ENCODE measurements at places on chromosomes 12 and 14.

DNA sequence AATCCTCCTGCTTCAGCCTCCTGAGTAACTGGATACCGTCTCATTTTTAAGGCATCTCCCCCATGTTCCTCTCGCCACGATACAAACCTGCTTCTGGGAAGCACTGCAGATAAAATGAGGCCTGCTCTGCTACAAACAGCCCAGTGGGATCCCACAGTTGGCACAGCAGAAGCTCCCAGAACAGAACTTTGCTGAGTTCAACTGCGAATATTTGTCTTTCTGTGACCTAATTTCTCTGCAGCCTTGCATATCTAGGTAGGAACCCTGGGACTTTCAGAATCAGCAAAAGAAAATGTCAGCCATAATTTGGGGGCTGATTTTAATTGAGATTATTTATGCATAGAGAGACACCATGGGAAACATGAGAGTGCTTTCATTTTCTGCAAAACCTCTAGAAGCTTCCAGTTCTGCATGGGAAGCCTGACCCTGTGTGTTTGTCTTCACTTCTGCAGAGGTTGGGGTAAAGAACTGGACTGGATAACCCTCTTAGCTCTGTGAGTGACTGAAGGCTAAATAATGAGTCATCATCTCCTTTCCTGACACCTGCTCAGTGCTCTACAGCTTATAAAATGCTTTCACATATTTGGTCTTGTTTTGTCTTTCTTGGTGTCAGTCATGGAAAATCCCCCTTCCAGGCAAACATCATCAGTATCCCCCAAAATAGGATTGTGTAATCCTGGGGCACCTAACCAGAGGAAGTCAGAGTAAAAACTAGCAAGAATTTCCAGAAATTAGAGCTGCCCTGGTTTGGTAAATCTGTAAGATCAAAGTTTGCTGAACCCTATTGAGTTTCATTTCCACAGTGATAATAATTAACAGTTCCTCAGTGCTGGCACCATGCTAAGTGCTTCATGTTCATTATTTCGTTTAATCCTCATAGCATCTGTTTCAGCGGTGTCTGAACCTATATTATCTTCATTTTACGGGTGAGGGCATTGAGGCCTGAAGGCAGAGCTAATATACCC is 185.8 kb downstream of the SLC15A4 start:
- DNase-seq, result no peak

- no peak for DNase-seq
Measured at GRCh38 chr12:93223440-93224426, 154.0 kb upstream of the NUDT4 start.

GRCh38 chr12:67693894-67694293 is 45.3 kb downstream of the DYRK2 start:
- no peak for DNase-seq

DNA sequence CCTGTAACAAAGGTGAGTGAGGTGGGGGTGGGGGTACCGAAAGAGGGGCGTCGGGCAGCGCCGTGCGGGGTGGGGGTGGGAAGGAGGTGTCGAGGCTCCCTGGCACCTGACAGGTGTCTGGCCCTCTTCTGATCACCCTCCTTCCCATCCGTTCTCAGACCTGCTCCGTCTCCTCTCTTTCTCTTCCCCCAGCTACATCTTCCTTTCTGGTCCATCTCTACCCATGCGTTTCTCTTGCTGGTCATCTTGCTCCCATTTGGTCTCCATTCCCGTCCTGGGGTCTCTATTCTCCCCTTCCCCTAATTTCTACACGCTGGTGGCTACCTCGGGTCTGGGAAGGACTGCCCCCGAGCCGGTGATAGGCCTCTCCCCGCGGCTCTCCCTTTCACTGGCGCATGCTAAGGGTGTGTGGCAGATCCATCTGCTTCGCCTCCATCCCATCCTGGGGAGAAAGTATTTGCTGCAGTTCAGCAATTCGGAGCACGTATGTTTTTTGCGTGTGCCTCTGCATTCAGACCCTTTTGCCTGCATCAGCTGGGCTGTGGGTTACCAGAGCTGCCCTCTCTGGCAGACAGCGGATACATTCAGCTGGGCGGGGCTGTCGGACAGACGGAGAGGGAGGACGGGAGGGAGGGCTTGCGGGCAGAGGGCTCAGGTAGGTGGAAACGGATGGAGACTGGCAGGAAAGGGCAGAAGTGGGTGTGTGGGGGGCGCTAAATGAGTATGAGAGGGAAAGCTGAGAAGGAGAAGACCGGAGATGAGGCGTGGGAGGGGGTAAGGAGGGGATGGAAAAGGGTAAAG is 730 bp downstream of the CLSTN3 start:
- DNase-seq, result no peak

GRCh38 chr14:56754921-56755320 is 55.4 kb downstream of the OTX2 start:
- DNase-seq, result no peak

DNA sequence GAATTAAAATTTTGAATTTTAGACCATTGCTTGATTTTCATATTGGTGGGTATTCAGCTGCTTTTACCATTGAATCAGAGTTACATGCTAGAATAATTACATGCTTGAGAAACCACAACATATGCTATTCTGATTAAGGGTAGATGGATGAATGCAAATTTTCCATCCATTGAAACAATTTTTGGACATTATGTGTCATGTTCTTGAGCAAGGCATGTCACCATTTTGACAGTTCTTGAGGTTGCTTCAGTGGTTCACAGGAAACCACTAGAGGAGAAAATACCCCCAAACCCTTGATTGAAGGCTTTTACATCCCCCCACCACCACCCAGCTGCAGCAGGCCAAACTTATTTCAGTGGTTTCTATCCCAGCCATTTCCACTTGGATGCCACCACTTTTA is 13.5 kb downstream of the UBR7 start:
- no peak for DNase-seq

DNA sequence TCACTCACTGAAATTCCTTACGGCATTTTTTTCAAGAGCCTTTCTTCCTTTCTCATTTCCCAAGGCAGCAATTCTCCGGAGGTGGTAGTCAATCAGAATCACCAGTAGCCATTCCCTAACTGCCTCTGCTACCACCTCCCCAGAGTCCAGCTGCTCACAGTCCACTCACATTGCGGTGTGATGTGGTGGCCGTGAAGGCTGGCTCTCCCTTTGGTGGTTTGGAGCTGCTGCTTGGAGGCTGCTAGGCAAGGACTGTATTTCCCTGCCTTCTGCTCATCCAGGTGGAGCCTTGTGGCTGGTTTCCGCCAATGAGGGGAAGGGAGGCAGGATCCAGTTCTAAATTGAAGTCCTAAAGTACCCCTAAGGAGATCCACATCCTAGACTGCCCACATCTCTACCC is 222.0 kb downstream of the ANO2 start:
- no peak for DNase-seq

GRCh38 chr14:69275331-69275730 is 15.4 kb downstream of the GALNT16 start:
- DNase-seq, result no peak

DNA sequence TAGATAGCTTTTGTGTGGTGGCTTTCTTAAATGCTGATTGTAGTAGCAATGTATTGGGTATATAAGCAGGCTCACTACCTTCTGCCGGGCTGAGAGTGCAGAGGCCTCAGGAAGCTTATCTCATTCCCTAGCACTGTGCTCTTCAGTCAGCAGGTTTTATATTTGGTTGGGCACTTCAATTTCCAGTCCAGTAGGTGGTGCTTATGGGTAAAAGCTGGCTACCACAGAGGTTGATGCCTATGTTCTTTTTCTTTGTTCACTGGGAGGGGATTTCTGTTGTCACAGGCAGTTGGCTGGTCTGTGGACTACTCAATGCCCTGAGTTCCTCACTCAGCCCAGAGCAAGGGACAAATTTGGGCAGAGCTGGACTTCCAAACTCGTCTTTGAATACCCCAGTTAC is 43.0 kb upstream of the GLIPR1 start:
- DNase-seq, result no peak

DNA sequence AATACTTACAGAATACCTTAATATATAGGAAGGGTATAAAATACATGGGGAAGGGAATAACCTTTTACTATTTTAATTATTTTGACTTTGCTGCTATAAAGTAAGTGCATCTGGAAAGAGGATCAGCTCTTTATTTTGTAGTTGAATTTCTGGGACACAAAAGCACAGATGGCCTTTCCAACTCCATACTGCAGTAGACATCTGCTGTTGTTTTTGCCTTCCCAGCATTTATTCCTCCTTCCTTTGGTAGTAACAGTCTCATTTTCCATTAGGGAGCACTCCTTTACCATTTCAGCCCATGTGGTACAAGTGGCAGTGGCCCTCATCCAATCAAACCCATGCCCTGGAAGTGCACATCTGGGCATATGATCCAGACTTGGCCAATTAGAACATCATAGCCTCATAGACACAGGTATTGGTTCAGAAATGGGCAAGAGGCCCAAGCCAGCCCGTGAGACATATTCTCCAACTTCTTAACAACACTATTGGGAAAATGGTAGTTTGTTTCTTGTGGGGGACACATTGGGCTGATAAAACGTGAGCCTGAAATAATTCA is 64.8 kb upstream of the YARS2 start:
- no peak for DNase-seq

DNA sequence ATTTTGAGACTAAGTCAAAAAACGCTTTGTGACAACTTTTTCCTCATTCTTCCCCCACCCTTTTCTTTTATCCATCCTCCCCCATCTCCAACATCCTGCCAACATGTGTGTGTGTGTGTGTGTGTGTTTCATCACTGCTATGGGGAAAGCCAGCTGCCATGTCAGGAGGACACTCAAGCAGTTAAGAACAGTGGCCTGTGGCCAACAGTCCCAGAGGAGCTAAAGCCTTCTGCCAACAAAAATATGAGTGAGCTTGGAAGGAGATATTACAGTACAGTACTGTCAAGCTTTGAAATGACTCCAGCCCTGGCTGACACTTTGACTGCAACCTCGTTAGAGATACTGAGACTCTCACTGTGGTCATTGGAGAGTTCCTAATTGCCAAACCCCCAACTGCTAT is 5.0 kb upstream of the CSRP2 start:
- no peak for DNase-seq

- DNase-seq, result no peak
Measured at GRCh38 chr14:56998728-56999127, 188.4 kb upstream of the OTX2 start.

DNA sequence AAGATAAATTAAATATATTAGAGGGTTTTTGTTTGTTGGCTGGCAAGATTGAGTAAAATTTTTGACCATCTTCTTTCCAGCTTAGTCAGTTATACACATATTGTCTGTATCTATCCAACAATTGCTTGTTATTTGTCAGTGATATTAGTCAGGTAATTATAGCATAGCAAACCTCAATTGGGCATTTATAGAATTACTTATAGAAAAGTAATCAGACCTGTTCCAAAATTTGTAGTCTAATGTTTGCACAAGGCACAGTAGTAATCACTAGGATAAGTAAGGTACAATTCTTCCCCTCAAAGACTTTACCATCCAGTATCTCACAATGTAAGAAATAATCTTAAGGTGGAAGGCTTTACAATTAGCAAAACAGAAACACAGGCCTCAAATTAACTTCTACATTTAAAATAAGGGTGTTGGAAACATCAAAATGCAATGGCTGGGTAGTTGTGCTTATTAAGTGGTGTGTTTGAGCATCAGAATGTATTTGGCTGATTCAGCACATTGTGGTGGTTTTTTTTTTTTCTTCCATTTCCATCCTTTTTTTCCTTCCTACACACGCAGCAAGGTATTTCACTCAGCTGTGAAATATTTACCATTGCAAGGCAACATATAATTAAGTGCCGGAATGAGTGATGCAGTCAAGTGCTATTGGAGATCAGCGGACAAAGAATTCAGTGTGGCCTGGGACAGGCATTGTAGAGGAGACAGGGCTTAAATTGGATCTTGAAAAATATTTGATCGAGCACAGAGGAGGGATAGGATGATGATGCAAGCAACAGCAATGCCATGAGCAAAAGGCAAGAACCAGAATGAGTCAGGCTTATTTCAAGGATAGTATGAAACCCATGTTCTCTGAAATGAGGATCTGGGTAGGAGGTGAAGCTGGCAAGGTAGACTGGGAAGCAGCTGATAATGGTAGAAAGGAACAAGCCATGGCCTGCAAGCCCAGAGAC is 178.2 kb downstream of the AKAP6 start:
- no peak for DNase-seq

GRCh38 chr14:89503431-89503996 is 86.5 kb upstream of the FOXN3 start:
- DNase-seq, result no peak

DNA sequence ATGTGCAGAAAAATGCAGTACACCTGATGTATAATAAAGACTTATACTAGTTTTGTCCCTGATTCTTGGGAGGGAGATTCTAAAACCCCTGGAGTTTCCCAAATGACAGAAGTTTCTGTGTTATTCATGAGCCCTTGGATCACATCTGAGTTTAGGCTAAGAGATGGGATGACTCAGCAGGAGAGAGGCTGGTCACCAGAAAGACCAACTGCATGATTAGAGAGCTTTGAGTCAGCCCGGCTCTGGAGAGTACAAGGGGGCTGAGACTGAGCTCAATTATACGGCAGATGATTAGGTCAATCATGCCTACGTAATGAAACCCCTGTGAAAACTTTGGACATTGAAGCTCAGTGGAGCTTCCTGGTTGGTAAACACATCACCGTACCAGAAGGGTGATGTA is 174.2 kb downstream of the SSPN start:
- DNase-seq, result no peak

DNA sequence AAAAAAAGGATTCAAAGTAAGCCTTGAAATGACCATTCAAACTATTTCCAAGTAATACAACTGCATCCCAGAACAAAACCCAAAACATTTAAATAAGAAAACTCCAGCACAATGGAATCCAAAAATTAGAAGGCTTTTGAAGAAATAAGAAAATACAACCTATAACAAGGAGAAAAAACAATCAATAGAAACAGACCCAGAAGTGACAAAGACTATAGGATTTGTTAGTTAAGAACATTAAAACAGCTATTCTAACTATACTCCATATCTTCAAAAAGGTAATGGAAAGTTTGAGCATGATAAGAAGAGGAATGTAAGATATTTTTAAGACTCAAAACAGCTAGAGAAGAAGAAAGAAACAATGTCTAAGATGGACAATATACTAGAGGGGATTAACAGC is 39.3 kb upstream of the SRP54 start:
- no peak for DNase-seq

DNA sequence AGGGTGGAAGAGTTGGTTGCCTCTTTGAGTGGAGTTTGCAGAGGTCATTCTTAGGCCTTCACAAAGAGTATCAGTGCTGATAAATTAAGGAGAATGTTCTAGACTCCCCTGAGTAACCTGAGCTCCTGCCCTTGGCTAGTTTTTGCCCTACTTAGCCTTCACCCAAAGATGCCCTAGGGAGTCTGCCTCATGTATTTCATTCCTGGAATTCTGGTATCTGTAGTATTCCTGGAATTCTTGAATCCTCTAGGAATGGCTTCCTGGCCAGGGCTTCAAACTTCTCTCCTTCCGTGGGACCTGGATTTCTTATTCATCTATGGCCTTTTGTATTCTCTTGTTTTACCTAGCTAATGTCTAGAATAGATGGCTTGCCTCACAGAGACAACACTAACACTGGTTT is 701.1 kb downstream of the NOVA1 start:
- no peak for DNase-seq
